MG63 (cell line): ENCODE measurements at places on chromosomes 1 and 21.

DNA sequence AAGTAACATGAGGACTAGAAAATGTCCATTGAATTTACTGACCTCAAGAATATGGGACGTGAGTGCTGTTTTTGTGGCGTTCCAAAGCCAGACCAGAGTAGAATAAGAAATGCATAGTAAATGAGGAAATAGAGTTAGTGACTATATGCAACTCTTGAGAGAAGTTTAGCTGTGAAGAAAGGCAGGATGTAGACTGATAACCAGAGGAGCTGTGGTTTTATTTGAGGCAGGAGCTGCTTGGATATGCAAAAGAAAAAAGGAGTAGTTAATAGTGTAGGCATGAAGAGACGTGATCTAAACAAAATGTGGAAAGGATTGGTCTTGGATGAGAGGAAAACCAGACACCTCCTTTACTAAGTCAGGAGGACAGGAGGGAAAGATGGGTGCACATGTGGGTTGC lies 28.2 kb downstream of the DNAH14 start:
- DNase-seq: no peak

DNA sequence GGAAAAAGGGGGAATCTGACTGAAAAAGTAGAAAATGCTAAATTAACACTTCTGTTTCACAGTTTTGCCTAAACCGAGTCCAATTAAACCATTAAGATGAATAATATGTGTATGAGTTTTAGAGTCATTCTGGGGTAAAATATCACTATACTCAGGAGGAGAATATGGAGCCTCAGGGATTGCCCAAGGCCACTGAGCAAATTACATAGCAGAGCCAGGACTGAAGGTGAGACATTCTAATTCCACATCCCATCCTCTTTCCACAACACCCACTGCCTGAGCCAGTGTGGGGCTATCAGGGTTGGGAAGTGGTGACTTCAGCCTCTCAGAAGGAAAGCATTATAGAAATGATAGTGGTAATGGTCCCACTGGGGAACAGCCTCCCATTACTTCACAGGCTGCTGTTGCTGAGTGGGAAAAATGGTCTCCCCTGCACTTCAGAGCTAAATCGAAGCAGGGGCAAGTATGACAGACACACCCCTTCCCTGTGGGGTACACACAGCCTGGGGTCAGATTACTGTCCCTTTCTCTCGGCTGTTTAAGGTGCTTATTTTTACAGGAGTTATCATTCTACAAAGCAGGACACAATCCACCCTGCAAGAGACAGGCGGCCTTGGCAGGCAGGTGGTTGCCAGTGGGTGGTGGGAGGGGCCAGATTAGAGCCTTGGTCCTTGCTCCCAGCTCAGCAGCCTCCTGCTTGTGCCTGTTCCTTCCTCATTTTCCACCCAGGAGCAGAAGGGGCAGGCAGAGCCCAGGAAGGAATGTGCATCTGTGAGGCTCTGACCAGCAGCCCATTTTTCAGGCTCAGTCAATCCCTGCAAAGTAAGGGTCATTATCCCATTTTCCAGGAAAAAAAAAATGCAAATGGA lies 9.5 kb upstream of the BCAR3 start:
- DNase-seq: peak; percentile 39

GRCh38 chr1:216771922-216772321 lies 48.7 kb upstream of the ESRRG start:
- no peak for DNase-seq

- no peak for DNase-seq
These were observed 31.5 kb downstream of the EBNA1BP2 start for GRCh38 chr1:43140583-43140982.

GRCh38 chr1:230836347-230836746 lies 32.0 kb downstream of the C1orf198 start:
- DNase-seq: no peak

DNA sequence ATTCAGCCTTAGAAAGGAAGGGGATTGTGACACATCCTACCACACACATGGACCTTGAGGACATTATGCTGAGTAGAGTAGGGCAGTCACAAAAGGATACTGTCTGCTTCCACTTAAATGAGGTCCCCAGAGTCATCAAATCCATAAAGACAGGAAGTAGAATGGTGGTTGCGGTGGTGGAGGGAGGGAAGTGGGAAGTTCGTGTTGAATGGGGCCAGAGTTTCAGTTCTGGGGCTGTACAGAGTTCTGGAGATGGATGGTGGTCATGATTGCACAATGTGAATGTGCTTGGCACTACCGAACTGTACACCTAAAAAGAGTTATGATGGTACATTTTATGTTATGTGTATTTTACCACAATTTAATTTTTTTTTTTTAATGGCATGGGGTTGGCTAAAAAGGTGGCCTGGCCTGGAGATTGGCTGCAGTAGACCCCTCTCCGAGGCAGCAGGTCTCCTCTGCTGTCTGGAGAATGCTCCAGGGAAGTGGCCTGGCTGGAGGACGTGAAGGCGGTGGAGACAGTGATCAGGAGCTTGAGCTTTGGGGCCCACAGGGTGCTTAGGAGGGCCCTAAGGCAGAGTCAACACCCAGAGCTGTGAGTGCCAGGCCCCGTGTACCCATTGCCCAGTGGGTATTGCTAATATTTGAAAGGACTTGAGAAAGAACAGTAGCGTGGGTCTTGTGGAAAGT lies 30.4 kb downstream of the IFNGR2 start:
- no peak for DNase-seq

DNA sequence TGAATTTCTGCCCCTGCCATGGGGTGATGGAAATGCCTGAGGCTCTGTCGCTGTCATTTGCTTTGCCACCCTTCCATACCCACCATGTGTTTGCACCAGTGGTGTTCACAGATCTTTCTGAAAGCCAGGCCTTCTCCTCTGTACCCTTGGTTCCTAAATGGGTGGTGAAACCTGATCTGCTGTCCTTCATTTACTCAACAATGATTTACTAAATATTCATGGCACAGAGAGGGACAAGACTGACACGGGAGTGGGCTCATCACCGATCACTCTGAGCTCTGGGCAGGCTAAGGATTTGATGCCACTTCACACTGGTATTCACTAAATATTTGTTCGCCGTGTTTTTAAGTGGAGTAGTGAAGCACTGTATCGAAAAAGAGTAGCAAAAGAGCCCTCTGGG lies 40.9 kb downstream of the LRRC8B start:
- no peak for DNase-seq

DNA sequence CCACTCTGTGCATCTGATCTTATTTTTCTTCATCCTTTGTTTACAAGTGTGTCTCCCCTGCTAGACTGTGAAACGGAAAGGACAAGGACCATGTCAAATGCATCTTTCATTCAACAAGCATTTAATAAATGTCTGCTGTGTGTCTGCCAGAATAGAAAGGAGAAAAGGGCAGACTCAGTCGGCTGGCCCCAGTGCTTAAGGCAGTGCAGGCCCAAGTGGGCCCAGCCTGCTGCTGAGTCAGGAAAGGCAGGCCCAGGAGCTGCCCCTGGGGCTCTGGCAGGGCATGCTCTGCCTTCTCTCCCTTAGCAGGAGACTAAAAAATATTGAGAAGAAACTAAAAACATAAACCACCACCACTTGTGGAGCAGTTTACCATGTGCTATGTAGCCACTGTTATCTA lies 38.1 kb downstream of the PLEKHA6 start:
- peak; percentile 62 for DNase-seq

GRCh38 chr1:166874464-166874863 lies 1.6 kb downstream of the TADA1 start:
- no peak for DNase-seq

DNA sequence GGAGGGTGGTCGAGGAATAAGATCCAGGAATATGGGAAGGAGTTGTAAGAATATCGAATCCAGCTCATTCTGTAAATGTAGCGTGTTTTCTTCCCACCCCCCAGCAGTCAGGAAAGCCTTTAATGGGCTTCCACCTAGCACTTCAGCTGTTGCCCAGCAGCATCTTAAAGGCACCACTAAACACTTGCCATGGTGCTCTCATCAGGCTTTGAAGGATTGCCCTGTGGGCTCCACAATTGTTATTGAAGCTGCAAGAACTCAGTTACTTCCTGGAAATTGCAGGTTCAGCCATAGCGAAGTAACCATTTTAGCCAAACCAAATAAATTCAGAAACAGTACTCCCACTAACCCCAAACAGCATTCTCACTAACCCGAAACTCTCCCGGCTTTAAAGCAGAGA lies 511.2 kb downstream of the PLPP3 start:
- DNase-seq: no peak

- DNase-seq: no peak
These were observed 5.3 kb downstream of the DTL start for GRCh38 chr1:212040629-212041412.

DNA sequence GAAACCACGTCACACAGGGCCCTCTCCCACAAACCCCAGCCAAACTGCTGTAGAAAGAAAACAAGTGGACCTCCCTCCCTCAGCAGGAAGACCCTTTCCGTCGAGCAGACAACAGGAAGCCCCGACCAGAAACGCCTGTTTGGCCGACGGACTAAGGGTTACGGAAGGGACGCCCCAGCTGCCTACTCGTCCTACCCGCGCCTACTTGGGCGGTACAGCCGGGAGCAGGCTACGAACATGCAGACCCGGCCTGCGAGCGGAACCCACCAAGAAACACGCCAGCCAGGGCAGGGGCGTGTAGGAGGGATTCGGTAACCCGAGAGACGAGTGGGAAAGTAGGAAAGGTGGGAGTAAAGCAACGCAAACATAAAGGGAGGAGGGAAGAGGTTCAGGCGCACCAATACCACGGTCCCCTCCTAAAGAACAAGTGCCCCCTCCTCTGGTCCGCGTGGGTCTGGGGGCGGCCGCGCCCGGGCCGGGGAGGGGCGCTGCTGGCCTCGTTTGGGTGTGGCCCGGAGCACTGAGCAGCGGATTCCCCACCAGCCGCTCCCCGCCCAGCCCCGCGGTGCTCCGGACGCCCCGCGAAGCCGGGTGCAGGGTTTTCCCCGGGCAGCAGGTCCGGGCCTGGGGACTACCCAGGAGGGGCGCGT lies 450 bp downstream of the S100A10 start:
- peak; percentile 54 for DNase-seq

DNA sequence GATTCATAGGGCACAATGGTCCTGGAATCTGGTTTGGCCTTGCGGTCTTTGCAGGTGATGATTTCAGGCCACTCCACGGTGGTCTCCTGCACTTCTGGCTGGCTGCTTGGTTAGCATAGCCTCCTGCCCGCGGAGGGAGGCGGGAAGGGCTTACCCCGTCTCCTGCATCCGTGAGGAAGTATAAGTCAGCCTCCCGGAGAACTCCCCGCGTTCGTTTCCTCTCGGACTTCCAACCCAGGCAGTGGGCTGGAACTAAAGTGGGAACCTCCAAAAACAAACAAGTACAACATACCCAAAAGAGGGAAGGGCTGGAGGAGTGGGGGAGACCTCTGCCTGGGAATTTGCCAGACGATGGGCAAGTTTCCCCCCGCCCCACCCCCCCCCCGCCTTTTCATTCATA lies 939 bp upstream of the CCN1 start:
- peak; percentile 80 for DNase-seq

GRCh38 chr1:61341426-61341825 lies 259.1 kb downstream of the NFIA start:
- DNase-seq: no peak

DNA sequence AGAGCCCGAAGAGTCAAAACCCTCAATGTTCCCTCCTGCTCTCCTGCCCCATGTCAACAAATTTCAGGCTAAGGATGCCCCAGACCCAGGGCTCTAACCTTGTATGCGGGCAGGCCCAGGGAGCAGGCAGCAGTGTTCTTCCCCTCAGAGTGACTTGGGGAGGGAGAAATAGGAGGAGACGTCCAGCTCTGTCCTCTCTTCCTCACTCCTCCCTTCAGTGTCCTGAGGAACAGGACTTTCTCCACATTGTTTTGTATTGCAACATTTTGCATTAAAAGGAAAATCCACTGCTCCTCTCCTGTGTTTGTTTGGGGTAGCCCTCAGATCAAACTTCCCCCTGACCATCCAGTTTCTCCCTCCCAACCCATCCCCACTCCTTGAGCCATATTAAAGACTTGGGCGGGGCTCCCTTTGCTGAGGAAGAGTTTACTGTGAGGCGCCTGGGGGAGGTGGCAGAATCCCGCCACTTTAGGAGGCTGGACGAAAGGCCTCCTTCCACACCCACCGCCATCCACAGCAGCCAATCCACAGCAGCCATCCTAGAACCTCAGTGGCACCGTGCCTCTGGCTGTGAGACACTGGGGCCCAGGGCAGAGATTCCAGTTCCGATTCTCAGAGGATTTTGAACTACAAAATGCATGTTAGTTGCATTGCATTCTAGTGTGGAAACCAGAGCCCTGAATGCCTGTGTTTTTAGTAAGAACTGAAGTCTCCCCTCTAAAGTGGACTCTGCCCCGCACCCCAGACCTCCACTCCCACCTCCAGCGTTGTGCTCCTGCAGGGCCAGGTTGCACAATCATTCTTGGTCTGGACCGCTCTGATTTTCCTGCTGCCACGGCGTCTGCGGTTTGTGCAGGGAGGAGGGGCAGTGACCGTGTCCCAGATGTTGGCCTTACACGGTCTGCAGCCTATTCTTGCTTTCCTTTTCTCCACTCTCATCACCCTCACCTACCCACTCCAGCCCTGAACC lies 3.0 kb downstream of the OLFML3 start:
- DNase-seq: peak; percentile 73

DNA sequence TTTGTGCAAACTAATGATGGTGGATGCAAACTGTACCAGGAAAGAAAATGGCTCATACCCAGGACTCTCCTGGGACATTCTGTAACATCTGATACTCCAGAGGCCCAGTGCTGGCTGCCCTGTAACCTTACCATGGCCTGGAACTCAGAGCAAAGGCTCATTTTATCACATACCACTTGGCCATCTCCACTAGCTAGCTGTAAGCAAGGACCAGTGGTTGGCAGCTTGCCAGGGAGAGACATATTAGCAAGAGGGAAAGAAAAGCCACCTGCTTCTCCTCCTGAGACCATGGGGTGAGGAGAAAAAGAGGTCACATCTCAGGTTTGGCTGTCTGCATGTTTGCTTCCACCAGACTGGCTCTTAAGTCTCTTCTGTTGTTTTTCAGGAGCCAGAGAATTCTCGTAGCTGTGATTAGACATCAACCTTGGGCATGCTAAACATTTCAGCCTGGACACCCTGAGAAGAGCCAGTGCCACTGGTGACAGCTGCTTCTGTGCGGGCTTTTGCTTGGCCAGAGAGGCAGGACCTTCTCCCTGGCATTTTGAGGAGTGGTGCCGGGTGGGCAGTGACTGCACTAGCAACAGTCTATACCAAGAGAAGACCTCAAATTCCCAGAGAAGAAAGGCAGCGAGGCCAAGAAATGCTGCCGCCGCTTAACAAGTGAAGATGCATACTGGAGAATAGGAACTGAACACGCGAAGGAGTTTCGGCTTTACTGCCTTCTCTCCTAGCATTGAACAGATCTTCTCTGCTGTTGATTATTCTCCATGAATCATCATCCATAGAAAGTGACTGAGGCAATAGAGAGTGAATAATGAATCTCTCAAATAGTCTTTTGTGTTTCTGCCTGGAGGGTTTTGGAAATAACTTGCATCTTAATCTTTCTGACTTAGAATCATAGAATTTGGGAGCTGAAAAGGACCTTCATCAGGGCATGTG lies 6.7 kb upstream of the INKA2 start:
- DNase-seq: no peak

DNA sequence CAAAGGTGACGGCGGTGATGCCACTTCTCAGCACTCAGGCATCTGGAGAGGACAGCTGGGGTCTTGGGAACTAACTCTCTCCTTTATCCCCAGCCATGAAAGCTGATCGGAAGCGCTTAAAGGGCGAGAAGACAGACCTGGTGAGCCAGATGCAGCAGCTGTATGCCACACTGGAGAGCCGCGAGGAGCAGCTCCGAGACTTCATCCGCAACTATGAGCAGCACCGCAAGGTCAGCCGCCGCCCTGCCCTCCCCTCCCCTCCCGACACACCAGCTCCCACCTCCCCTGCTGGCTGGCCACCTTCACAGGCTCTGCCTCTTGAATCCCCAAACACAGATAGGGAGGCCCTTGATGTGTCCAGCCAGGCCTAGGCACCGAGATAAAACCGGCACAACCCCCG lies 118.9 kb upstream of the TMEM51 start:
- DNase-seq: no peak

- peak; percentile 25 for DNase-seq
These were observed 13.2 kb upstream of the SEC16B start for GRCh38 chr1:177983077-177983476.
